ENCODE measurements at places on chromosomes 13 and 19.
A peak's percentile ranks its signal among the peaks of the same experiment; 100 is the strongest.

DNA sequence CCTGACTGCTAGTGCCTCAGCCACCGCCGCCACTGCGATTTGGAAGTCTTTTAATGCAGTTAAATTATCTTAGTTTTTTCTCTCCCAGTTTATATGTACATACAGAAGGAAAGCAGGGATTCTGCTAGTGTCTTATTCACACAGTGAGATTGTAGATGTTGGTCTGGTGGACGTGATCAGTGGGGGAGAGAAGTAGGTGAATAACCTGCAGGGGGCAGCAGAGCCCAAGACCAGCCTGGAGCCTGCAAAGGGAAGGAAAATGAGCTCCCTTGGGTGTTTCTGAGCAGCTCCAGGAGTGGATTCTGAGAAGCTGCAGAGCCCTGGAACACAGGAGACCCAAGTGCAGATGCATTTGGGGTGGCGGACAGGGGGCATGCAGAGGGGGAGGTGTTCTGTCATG lies 26.3 kb downstream of the ZNF844 start:
- DNase-seq = peak; percentile 77

GRCh38 chr19:46898731-46899130 lies 37.9 kb downstream of the ARHGAP35 start:
- DNase-seq = no peak

DNA sequence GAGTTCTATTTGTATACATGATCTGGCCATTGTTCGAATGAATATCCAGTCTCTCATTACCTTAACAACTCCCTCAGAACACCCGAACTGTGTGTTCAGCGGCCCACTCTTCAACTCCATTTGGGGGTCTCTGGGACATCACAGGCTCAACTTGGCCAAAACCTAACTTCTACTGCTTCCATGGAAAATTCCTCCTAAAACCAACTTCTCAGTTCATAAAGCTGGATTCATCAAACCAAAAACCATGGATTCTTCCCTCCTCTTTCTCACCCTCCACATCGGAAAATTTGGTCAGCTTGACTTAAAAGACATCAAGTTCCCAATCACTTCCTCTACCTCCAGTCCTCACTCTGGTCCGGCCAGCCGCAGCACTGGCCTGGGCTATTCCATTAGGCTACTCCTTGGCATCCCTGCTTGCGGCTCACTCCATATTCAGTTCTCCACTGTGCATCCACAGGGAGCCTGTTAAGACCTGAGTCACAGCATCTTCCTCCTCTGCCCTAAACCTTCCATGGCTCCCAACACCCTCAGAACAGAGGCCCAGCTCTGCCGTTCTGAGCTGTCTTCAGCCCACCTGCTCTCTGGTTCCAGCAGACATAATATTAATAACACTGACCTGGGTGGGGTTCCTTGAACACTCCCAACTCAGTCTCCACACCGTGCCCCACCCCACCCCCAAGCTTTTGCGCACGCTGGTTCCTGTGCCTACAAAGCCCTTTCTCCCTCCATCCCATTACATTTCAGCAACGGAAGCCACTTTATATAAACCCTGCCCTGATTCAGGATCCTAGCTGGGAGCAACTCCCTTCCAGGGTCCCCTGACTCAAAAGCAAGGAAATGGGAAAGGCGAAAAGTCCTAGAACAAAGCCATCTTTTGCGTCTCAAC lies 1.1 kb downstream of the ZNF792 start:
- DNase-seq = no peak

DNA sequence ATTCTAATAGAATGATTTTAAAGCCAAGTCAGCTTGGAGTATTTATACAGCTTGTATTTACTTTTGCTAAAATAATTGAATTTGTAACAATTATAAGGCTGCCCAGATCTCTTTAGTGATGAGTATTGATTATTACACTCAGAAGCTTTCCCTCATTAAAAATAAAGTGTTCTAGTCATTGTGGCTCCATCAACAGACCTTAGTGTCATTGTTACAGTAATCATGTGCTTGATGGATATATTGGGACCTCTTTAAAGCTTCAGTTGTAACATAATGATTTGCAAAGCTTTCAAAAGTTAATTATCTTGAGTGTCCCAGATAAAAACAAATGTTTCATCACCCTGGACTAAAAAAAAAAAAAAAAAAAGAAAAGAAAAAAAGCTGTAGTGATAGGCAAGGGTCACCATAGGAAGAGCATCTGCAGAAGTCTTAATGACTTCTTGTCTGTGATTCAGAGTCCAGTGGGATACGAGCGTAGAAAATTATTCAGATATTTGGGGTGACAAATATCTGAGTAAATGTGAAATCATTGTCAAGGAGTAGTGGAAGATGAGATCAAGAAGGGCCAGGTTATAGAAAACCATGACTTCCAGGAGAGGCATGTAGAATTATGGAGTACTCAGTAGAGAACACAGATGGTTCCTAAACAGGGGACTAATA lies 369.6 kb downstream of the DCT start:
- DNase-seq = no peak

GRCh38 chr19:37817180-37817981 lies 38.0 kb upstream of the ZNF573 start:
- DNase-seq = peak; percentile 87

DNA sequence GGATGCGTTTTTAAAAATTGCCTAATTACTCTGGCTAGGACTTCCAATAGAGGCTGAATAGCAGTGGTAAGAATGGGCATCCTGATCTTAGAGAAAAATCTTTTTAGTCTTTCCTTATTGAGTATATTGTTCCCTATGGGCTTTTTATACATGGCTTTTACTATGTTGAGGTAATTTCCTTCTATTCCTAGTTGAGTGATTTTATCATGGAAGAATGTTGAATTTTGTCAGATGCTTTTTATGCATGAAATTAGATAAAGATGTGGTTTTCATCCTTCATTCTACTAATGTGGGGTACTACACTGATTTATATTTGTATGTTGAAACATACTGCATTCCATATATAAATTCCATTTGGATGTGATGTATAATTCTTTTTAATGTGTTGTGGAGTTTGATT lies 2673.8 kb downstream of the PCDH9 start:
- DNase-seq = no peak

DNA sequence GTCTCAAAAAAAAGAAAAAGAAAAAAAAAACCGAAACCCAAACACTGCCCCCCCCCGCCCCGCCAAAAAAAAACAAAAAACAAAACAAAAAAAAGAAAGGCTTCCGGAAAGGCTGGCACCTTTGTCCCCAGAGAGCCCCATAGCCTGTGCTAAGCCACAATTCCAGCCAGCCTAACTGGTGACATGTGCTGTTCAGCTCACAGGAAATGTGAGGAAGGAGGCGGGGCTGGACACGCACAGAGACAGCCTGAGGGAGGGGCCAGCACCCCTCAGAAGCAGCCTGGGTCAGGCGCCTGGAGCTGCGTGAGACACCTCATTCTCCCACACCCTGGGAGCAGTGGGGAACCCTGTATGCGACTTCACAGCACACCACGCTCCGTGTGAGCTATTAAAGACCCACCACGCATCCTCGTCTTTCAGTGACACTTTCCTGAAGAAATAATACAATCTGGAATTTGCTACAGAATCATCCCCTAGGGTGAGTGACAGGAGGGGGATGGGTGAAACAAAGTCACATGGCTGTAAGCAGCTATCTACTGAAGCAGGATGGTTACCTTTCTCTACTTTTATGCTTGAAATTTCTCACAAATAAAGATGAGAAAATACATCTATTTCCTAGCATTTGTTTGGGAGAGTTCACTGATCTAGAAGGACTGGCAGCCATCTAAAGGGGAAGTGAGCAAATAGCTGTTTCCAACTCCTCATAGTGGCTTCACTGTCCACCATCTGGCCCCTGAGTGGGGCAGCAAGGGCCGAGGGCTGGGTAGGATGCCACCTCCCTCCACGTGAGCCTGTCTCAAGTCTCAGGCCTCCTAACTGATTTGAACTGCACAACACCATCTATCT lies 12.3 kb upstream of the SLC35E1 start:
- peak; percentile 90 for DNase-seq

GRCh38 chr13:23949736-23950135 lies 52.4 kb upstream of the C1QTNF9B start:
- no peak for DNase-seq

- peak; percentile 58 for DNase-seq
These were observed 1.7 kb upstream of the EML2 start for GRCh38 chr19:45640849-45641273.

- no peak for DNase-seq
These were observed 107.3 kb upstream of the ZNF507 start for GRCh38 chr19:32238076-32238475.

GRCh38 chr19:17086834-17087233 lies 11.3 kb downstream of the MYO9B start:
- DNase-seq = no peak

DNA sequence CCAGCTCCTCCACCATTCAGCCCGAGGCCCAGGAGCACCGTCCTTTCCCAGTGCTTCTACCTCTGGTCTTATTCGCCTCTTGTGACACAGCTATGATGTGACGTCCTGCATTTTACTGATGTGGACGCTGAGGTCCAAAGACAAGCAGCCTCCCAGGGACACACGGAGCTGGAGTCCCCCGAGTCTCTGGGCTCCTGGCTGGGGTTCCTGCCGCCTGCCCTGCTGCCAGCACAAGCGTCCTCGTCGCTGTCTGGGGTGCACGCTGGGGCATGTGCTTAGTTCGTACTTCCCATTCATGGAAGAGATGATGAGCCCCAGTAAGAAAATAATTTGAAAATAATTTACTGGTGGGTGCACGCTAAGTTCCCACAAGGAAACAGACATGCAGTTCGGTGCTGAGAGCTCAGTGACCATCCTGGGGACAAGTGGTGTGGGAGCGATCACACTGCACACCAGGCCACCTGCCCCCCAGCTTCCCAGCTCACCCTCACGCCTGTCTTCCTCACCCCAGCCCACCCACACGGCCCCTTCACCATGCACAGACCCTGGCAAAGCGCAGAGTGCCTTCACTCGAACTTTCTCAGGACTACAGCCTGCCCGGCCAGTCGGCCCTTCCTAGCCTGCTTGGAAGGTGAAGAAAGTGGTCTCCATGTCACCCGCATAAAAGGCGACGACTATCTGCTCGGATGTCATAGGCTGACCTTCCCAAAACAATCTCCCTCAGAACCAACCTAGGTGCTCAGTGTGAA lies 14.2 kb upstream of the CFAP97D2 start:
- DNase-seq = no peak

DNA sequence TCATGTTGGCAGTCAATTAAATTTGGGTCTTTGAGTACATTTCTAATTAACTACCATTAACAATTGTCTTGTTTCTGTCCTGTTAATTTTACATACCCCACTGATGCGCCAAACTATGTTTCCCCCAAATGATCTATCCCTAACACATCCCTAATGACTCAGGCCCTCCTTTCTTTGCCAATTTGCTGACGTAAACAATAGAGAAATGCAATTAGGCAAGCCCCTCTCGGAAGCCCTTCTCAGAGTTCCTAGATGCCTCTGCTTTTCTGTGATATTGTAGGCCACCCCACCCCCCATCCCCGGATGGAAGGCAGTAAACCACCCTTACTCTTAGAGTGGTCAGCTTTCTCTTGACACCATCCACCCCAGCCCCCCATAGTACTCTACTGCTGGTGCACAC lies 74.2 kb downstream of the FLT1 start:
- DNase-seq = no peak

DNA sequence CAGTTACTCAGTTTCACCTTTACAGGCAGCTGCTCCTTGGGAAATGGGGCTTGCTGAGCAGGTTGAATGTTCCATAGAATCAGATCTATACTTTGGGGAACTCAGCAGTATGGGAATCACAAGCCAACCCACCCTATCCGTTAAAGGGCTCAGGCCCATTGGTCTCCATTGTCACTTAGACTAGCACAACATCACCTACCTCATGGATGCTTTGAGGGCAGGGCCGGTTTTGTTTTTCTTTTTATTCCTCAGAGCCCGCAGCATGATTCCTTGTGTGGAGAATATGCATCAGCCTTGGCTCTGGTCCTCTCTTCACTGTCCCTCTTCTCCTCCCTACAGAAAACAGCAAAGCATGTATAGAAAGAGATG lies 48.0 kb downstream of the LRCH1 start:
- DNase-seq = no peak

DNA sequence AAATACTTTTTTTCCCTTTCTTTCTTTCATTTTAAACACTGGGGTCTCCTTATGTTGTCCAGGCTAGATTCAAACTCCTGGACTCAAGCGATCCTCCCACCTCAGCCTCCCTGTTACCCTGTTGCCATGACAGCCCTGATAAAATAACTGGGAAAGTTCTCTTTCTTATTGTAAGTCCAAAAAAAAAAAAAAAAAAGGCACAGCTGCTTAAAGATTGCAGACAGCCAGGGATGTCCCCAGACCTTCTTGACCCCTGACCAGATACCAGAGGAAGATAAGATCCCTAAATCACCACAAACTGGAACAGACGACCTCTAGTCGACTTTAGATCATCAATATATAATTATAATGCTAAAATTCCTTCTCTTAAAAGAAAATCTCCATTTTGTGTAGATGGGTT lies 1.1 kb upstream of the MVB12A start:
- DNase-seq = no peak

- peak; percentile 41 for DNase-seq
These were observed 823.0 kb downstream of the PCDH9 start for GRCh38 chr13:66407128-66407527.

DNA sequence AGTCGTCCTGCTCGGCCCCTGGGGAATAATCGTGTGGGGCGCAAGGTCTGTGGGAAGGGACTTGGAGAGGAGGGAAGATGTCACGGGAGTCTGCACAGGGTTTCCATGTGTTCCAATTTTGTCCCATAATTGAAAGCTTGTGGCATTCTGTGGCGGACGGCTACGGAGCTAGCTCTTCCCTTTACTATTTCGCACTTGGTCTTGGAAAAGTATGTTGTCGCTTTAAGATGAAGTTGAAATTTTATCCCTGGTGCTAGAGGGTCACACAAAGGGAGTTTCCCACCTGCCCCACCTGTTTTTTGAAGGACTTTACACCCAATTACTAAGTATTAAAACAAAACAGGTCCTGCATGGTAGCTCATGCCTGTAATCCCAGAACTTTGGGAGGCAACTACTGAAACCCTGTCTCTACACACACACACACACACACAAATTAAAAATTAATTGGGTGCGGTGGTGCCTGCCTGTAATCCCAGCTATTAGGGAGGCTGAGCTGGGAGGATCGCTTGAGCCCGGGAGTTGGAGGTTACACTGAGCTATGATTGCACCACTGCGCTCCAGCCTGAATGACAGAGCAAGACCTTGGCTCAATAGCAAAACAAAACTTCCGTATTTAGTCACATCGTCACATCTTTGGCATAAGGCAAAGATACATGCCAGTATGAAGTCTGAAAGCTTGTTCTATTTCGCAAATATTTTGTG lies 967 bp upstream of the TPT1 start:
- no peak for DNase-seq

DNA sequence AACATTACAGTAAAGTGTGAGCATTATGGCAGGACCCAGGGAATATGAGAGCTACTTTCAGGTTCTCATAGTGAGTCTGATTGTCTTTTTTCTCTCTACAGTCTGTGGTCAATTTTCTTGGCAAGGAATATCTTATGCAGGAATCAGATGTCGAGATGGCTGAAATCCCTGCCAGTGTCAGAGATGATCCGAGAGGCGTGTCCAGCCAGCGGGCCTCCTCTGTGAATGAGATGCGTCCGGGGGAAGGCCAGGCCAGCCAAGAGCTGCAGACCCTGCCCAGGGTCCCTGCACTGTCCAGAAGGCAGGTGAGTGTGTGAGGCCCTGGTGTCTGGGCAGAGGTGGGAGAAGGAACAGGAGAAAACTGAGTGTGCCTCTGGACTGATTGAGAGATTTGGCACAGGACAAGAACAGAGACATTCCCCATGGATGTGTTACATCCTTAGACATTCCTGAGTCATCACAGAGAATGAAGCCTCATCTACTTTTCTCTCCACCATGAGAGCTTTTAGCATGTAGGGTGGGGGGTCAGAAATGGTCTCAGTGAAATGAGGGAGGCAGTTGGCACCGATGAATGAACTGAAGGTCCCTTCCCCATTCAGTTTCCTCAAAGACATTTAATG lies 27.3 kb upstream of the EDDM13 start:
- DNase-seq = no peak

Data from neural progenitor cell (in vitro differentiated cells).